ENCODE measurements at places on chromosomes 4 and X.

DNA sequence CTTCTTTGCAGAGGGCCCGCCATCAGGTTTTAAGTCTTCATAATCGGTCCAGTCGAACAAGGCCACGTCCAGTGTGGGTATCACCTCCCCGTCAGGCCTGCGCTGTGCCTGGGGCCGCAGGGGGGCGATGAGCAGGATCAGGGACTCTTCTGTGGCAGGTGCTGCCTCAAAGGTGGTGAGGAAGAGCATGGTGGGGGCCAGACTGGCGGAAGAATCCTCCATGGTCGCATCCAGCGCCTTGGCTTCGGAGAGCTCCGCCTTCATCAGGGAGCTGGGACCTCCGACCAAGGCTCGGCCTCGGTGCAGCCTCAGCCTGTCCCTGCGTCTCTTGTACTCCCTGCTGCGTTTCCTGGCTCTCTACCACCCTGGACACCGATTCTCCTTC, 17.5 kb downstream of the FAM9A start:
- DNase-seq = no peak

DNA sequence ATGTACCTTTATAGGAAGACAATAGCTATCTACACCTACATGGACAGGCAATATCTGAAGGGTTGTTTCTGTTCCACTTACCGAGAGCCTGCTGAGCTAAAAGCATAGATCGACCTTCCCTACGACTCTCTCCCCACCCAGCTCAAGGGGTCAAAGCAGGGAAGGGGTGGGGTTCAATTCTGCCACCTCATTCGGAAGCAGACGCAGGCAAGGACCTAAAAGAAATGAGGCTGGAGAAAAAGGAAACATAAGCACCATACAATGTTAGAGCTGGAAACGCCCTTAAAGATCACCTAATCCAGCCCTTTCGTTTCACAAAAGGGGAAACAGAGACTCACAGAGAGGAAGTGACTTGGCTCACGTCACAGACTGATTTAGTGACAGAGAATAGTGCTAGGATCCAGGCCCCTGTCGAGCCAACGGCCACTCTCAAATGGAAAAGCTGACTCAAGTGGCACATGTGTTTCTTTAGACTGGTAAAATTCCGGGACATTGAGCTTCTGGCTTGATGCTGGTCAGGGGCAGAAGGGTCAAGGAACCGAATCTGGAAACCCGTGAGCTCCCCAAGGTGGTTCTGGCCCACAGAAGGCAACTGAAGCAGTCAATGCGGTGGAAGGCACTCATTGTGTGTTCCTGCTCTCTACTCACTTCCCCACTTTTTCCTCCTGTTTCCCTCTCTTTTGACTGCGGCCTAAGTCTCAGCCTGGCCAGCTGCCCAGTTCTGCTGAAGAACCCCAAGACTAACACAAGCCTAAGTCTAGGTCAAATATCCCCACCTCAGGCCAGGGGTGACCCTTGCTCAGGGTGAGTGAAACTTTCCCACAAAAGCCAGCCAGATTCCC, 7.5 kb downstream of the SEPTIN6 start:
- no peak for DNase-seq

- no peak for DNase-seq
Observed at GRCh38 chrX:67044866-67045265, 406.0 kb upstream of the EDA2R start.

DNA sequence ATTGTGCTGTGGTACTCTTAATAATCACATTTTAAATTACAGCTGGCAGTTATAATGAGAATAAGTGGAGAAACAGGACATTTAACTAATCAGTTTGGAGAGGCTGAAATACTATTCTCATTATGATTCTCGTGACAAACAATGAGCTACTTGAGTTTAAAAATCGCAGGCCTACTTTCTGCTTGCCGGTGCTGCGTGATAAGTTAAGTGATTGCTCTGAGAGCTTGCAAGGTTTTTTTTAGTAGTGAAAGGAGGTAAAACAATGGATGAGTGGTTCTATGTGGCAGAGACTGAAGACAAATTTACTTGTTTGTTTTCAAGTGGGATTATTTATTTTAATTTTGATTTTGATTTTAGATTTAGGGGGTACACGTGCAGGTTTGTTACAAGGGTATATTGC, 114.0 kb downstream of the RAPGEF2 start:
- no peak for DNase-seq

- no peak for DNase-seq
Observed at GRCh38 chr4:69656653-69657158, 3.7 kb upstream of the UGT2A1 start.

DNA sequence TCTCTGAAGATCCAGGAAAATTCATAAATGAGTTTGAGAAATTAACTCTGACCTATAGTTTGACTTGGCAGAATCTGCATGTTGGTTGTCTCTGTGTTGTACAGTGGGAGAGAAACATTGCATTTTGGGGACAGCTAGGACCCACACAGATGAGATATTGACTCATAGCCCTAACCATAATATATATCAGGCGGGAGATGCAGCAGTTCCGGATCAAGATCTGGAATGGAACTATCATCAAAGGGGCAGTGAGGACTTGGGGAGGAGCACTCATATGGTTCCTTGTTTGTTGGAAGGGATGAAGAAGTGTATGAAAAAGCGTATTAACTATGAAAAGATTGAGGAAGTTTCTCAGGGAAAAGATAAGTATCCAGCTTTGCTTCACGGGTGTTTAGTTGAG, 14.0 kb downstream of the CXCL2 start:
- DNase-seq = no peak

GRCh38 chr4:151567056-151567455, 158.1 kb downstream of the FHIP1A start:
- no peak for DNase-seq

DNA sequence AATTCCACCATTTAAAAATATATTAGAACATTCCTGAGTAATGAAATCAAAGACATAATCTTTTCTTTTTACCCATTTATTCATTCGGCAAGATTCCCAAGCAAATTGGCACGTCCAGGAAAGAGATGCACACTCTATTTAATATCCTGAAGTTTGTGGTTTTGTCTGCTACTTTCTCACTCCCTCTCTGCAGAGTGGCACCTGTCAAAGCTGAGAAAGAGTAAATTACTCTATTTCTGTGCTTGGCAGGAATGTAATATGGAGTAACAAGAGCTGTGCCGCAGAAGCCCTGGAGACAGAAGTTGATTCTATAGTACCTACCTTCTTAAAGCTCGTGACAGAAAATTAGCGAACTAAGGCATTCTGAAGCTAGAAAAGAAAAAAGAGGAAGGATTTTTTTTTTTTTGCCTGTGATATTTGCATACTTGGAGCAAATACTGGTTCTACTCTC, 5.5 kb downstream of the GSTCD start:
- DNase-seq = no peak

DNA sequence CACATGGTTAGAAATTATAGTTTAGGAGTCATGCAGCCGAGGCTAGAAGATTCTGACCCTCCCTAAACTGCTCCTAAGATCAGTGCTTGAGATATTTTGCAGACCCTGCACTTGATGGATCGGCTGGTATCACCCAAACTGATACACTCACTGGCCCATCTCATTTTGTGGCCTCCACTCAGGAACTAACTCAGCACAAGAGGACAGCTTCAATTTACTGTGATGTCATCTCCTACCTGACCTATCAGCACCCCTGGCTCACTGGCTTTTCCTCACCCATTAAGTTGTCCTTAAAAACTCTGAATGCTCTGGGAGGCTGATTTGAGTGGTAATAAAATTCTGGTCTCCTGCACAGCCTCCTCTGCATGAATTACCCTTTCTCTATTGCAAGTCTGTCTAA, 450.9 kb downstream of the PCDH10 start:
- no peak for DNase-seq

DNA sequence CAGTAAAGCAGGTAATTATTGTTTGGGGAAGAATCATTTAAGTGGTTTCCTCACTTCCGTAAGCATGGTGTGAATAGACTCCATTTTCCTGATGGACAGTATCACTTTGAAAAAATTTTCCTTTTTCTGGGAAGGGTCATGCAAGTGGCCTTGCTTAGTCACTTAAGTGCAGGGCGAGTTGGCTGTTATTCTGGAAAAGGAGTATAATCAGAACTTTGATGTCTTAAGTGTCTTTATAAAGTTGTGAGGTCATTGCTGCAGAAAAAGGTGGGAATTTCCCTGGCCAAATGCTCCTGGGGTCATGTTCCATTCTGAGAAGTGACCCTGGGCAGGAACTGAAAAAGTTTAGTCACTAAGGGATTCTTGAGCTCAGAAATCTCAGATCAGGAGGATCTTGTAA, 146.1 kb upstream of the OTUD4 start:
- DNase-seq = no peak

- DNase-seq = no peak
Observed at GRCh38 chrX:132940727-132941327, 17.6 kb downstream of the HS6ST2 start.

DNA sequence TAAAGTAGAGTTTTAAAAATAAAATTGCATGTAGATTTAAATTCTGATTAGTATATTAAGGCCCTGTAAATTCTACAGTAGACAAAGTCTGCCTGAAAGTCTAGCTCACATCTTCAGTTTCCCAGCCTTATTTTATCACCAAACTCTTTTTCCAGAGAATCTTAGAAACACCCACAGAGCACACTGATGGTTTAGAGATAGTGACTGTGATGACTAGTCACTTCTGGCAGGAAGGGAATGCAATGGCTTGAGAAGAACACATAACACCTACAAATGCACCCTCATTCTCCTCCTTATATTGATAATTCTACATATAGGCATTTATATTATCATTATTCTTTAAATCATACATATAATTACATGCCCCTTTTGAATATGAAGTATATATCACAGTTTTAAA, 232.9 kb downstream of the ARAP2 start:
- DNase-seq = no peak

DNA sequence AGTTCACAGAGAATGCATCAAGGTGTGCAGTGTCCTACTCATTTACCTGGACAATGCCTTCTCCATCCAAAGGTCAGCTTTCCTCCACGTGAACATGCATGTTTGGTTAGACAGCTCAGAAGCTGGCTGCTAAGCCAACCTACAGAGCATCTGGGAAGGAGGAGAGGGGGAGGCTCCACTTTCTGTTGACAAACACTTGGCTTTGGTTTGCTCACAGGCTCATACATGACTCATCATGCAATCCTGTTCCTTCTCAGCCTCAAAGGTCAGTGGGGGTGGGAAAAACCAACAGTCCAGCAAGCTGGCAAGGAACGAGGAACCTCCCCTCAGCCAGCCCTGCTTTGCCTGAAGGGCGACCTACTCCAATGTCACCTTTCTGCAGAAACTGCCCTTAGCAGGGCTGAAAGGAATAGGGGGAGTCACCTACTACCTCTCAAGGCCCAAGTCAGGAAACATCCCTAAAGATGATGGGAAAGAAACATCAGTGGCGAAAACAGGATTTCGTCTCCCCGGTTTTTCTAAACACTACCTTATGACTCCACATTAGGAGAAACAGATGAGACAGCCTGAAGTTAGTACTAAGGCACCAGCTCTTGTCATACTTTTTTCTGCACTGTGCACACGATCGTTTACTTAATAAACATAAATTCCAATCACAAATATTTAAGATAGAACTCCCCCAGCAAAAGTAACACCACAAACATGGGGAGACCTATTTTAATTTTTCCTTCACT, 37.9 kb downstream of the RELL1 start:
- DNase-seq = peak; percentile 80

DNA sequence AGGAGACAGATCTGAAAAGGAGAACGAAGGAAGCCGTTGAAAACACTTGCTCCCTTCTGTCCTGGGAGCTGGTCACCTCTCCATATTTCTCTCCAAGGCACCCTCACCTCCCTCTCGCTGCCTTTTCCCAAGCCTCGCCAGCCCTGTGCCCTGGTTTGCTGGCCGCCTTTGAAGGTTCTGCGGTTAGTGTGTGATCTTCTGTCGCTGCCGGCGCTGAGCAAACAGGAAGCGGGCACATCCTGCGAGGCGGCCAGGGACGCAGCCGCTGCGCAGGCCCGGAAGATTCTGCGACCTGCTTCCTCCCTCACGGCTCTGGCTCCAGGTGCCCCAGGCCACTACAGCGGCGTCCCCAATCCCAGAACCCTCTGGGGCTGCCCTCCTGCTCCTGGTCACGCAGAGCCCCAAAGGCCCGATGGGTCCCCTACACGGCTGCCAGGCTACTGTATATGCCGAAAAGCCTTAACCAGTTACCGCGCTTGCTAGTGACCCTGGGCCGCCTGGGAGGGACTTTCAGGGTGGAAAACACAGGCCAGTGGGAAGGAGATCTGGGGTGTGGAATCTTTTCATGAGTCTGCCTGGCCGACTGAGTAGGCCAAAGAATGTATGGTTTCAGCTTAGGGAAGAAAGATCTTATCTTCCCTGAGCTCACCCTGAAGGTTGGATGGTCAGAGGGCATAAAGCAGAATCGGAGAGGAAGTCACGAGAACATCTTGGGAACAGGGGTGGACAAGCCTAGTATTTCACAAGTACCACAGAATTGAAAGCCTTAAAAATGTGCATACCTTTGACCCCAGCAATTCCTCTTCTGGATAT, 2.3 kb upstream of the SASH3 start:
- no peak for DNase-seq

DNA sequence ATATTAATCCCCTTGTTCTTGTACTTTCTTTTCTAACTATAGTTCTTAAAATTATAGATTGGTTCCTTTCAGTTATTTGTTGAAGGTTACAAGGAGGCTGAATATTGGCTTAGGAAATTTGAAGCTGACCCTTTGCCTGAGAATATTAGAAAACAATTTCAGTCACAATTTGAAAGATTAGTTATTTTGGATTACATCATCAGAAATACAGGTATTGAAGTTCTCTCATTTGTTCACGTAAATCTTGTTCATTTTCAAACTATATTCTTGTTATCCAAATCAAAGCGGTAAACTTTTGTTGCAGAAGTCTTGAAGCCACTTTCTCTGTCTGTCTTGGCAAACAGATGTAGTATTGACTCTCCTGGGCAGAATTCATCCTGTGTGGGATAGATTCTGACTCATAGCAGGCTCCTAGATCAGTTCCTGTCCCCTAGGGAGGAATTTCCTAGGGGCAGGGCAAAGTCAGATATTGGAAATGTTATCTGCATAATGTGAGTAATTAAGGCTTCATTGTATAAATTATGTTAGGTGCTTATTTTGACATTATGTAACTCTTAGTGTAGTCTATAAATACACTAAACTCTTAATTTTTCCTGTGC, 25.2 kb downstream of the PI4K2B start:
- no peak for DNase-seq

DNA sequence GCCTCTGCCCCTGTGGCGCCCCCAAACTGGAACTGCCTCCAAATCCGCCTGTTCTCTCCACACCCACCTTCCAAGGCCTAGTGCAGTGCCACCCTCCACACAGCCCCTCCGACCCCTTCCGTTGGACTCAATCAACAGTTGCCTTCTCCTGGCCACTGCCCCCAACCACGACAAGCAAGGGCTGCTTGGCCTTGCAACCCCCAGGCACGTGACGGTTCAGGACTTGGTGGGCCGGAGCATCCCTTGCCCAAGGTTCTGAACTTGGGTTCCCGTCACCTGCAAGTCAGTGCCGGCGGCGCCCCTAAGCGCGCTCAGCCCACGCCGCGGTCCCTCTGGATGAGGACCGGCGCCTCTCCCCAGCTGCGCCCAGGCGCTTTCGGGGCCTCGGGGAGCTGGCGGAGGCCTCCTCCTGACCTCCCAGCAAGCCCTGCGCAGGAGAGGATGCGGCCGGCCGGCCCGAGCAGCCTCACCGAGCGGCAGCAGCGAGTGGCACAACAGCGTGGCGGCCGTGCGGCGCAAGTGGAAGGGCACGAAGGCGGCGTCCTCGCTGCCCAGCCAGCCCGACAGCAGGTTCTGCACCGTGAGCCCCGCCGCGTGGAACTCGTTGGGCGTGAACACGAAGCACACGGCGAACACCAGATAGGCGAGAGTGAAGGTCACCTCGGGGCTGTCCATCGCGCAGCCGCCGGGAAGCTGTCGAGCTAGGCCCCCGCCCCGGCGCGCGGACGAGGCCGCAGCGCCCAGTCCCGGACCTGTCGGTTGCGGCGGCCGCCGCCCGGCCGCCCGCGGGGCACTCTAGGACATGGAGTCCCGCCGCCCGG, 750 bp downstream of the TMEM129 start:
- no peak for DNase-seq

GRCh38 chr4:52843958-52844357, 18.2 kb upstream of the RASL11B start:
- no peak for DNase-seq
